ENCODE measurements at places on chromosomes 3 and 15.

GRCh38 chr3:125214738-125215137 lies 2.2 kb upstream of the SLC12A8 start:
- peak; percentile 44 for DNase-seq

DNA sequence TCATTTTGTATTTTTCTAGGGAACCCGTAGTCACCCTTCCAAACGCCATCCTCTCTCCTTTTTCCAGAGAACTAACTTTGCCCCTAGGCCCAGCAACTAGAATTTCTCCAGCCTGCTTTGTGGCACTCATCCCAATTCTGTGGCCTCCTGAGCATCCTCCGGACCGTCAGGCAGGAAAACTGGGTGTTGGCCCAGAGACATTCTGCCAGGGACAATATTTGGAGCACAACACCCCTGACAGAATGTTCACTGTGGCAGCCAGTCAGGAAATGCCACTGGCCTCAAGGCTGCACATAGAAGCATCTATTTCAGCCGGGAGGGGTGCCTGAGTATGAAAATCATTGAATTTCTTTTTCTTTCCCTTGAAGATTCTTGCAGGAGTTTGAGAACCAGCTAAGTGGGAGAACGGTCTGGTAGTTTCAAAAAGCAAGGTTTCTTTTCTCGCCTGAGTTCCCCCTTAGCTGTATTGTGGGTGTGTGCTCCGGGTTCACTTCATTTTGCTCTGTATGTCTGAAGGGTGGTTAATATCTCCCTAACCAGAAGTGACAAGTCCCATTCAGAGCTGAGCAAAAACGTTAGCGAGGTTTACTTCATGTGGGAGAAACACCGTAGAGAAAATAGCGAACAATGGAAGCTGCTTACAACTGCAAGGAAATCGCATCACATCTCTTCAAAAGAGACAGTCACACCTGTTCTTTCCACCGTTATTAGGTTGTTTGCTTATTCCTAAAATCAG lies 108.1 kb upstream of the TPM1 start:
- no peak for DNase-seq

- DNase-seq = no peak
Observed at GRCh38 chr15:79373728-79374127, 58.4 kb upstream of the MINAR1 start.

- DNase-seq = peak; percentile 89
Observed at GRCh38 chr15:60326824-60327654, 70.7 kb downstream of the ANXA2 start.

DNA sequence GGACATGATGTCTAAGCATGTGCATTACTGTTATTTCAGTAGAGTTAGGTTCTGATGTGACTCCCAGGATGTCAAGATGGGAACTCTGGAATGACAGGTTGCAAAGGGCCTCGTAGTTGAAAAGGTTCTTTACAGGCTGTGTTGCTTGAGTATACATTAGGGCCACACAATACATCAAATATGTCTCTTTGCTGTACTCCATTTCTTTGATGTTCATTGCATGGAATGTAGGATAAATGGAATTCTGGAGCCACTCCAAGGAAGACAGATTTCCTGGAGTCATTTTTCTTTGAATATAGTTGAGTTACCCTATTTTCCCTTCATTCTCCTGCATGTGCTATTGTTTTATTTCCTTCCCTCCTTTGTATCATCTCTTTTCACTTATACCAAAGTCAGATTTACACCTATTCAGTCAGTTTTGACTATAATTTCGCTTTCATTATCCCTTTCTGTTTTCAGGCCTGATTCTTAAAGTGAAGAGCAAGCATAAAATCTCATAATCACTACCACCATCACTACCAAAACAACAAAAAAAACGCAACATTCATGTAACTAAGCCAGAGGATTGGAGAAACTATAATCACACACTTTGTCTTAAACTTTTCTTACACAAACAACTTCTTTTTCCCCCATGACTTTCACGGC lies 61.2 kb upstream of the PTX3 start:
- DNase-seq = no peak

DNA sequence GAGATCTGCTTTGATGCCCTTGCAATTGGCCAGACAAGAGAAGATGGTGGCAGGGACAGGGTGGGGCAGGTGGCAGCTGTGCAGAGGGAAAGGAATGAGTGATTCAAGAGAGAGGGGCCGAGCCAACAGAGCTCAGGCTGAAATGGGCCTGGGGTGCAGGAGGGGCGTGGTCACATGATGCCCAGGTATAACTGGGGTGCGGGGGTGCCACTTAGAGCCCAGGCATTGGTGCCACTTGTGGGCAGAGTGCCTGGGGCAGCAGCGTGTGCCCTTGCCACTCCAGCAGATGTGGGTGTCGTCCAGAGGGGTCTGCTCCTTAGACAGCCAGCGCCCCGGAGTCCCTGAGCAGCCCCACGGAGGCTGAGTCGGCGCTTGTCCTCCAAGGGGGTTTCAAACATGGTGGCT lies 88.7 kb downstream of the PLXNA1 start:
- DNase-seq = no peak
